ENCODE measurements at places on chromosomes 7 and 10.
A peak's percentile ranks its signal among the peaks of the same experiment; 100 is the strongest.

DNA sequence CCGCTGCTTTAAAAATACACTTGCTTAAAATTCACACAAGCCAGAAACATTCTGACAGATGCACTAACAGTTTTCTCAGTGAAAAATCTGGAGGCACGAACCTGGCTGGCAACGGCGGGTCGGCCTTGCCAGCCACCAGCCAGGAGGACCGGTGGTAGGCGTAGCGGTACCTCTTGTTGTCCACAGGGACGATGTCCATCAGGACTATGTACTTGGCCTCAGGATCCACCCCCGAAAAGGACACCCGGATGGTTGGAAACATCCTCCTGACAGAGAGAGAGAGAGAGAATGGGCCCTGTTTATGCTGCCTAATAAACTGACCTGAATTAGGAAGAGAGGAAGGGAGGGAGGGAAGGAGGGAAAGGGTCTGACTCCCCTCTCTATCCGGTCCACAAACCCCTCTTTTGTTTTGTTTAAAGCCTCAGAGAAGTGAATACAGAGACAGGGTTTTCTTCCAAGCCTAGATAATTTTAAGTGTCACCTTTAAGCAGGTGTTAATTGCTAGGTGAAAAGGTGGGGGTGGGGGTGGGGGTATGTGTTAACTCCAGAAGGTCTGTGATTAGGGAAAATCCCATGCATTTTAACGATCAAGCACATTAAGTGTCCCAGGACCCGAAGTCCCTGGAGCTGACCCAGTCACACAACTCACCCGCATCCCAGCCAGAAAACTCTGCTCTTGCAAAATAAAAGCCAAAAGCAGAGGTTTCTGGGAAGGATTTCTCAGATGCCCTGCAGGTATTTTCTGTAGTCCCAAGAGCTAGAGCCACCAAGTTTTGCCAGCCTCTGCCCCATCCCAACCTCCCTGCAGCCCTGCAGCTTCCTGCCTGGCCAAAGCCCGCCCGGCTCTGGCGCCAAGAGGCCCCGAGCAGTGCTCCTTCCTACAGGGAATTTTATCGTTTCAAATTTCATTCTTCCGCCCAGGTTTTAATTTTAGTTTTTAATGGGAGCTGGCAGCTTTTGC, 5.0 kb downstream of the TBX20 start:
- DNase-seq: no peak

DNA sequence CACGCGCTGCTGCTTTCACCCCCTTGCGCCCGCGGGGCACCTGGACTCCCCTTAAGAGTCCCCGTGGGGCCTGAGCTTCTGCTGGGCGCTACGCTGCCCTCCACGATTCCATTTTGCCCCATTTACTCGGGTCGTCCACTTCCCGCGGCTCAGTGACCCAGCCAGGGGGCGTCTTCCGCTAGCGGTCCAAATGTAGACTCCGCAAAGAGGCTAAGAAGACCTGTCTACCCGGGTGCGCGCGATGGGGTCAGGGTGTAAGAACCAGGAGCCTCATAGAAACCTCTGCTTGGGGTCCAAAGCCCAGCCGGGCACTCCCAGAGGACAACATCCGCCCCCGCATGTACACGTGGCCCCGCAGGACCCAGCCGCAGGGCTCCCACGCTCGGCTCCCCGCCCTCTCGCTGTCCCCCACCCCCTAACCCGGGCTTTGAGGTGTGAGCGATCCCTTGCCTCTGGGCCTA, 5.2 kb upstream of the HMX2 start:
- no peak for DNase-seq

DNA sequence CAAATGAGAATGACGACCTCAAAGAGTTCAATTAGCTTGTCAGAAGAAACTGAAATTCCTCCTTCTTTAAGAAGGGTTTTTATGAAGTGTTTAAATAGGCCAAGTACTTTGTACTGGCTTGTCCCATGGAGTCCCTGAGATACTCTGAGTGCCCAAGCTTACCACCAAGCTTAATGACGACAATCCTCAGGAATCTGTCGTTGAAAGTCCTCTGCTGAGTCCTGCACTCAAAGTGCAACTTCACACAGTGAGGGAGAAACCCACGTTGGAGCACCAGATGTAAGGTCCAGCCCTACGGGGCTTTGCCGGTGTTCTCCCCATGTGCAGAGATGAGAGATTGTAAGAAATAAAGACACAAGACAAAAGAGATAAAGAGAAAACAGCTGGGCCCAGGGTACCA, 42.8 kb upstream of the AKR1C2 start:
- DNase-seq: no peak

DNA sequence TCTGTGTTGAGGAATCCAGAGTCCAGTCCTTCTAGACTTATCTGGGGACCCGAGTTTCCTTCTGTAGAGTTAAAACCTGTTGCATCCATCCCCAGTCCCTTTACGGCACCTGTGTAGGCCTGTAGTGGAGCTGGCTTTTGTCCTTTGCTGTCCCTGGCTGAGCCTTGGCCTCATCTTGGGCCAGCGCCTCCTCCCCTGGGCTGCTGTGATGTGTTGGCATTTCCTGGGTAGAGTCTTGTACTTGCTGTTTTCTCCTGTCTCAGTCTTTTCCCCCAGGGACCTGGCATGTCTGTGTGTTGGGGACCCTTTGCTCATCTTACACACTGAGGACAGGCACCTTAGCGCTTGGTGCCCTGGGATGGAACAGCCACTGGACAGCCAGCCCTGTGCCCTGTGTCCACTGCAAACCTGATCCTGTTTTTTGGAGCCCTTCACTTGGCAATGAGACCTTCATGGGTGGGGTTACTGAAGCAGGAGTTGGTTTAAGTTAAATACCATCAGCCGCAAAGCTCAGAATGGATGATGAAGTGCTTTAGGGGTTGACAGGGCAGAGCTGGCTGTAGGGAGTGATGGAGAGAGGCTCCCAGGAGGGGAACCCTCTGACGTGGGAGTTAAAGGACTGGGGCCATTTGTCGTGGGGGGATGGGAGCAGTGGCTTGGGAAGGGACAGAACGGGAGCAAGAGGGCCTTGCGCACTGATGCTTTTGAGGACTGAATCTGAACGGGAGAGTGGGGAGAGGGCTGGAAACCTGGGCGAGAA, 50.9 kb downstream of the CUX1 start:
- DNase-seq: no peak

GRCh38 chr10:128158021-128158795, 32.0 kb upstream of the MKI67 start:
- DNase-seq: no peak

DNA sequence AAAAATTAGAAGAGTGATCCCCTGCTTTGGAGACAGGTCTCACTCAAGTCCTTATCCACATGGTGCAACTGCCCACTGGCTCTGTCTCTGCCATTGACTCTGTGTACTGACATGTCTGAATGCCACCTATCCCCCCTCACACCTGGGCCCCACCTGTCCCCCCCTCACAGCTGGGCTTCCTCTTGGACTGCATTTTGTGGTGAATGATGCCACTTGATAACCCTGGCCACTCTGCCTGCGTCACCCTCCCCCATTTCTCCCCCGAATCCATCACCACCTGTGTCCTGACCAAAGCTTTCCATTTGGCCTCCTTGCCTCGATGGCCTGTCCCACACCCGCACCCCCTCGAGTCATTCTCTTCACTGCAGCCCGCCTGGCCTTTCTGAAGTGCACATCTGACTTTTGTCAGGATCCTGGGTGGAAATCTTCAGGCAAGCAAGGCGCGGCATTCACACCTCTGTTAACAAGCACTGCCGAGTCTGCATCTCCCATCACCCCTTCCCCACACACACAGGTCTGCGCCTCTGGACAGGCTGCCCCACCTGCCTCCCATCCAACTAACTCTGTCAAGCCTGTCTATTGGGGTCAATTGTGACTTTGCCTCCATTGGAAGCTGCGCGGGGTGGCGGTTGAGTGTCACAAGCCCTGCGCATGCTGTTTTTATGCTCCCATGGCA, 175.3 kb upstream of the KLF14 start:
- no peak for DNase-seq

GRCh38 chr10:29452546-29452945, 163.7 kb downstream of the LYZL1 start:
- no peak for DNase-seq

DNA sequence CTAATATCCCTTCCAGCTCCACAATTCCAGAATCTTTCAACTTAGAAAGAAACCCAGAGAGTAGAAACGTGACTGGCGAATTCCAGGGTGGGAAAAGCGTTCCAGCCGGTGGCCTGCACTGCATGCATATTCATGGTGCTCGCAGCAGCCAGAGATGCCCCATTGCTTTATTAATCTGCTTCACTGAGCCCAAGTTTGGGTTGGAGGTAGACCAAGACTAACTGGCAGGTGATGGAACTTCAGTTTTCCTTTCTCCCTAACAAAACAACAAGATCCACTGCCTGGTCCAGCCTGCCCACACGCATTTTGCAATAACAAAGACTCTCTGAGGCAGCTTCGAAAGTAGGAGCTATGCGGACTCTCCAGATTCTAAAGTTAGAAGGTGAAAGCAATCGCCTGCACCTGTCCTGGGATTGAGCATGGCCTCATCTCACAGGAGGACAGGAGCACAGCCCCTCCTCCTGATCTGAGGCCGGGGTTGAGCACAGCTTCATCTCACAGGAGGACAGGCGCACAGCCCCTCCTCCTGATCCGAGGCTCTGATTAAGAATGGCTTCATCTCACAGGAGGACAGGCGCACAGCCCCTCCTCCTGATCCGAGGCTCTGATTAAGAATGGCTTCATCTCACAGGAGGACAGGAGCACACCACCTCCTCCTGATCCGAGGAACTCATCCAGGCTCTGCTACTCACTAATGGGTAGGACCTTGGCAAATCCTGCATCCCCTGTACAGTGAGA, 127.8 kb upstream of the LANCL2 start:
- DNase-seq: no peak

DNA sequence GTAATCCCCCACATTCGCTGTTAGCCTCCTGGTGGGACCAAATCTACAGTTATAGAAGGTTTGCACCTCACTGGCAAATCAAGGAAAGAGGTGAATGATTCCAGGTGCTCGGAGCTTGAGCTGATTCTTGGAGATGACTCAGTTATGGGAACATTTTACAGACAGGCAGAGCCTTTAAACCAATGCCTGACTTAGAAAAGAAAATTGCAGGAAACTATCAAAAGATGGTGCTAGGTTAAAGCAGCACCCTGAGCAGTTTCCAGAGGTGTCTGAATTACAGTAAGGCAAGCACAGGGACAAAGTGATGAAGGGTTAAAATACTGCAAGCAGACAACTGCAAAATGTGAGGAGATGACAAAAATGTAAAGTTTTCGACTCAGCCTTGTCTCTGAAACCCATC, 2.9 kb downstream of the LRRTM3 start:
- no peak for DNase-seq

- DNase-seq: no peak
These were observed 362.0 kb downstream of the GPR37 start for GRCh38 chr7:124403587-124403986.

DNA sequence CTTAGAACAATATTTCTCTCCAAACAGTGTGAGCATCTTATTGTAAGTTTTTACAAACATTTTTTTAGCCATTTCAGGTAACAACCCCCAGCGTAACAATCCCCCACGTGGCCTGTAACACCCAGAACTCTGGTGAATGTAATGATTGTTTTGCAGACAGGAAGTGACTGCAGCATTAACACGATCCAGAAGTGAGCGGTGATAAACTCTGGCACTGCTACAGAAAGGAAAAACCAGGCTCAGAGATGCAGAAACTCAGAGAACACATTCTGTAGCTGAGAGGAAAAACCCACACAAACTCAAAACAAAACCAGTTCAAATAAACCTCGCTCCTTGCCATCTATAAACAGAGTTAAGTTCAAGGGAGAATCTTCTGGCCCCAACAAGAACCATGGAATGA, 285.7 kb downstream of the FGFR2 start:
- DNase-seq: no peak

DNA sequence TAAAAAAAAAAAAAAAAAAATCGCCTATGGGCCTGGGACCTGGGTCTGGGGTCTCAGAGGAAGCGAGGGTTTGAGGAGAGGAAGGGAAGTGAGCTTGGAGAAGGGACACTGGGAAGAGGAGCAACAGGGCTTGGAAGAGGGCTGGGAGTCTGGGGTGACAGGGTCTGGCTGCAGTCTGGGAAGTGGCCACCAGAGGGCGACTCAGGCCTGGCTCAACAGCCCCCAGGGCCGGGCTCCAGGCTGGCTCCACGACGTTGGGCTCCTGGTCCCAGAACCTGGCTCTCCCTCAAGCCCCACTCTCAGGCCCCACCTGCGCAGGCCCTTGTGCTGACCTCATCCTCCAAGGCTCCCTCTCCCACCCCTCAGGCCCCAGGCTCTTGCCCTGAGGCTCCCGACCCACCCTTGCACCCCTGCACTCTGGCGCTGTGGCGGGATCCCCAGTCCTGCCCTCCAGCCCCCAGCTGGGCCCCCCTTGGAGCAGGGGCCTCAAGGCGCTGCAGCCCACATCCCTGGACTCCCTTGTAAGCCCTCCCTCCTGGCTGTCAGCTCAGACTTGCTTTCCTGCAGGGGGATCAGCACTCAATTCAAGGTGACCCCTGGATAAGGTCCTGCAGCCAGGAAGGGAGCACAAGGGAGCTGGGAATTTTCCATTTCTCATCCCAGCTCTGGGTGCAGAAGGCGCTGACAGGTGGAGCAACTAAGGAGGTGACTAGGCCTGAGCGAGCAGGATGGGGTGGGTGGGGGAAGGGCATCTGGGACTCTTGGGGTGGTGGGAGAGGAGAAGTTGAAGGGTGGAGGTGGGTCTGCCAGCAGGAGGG, 5.4 kb upstream of the SPACDR start:
- DNase-seq: peak; percentile 46

DNA sequence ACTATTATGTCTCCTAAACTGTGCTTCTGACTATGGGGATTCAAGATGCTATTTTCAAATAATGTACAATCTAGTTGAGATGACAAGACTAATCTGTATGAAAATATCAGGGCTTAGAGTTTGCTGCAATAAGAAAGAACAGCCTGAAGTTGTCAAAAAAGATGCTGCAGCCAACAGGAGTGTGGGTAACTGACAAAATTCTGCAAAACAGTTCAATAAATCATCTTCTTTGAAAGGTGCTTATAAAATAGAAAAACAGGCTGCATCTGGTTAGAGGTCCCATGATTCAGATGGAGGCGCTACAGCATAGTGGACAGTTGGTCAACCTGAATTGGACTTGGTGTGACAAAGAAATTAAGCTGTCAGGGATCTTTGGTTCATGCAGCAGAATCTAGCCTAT, 511.0 kb downstream of the XPNPEP1 start:
- DNase-seq: no peak

DNA sequence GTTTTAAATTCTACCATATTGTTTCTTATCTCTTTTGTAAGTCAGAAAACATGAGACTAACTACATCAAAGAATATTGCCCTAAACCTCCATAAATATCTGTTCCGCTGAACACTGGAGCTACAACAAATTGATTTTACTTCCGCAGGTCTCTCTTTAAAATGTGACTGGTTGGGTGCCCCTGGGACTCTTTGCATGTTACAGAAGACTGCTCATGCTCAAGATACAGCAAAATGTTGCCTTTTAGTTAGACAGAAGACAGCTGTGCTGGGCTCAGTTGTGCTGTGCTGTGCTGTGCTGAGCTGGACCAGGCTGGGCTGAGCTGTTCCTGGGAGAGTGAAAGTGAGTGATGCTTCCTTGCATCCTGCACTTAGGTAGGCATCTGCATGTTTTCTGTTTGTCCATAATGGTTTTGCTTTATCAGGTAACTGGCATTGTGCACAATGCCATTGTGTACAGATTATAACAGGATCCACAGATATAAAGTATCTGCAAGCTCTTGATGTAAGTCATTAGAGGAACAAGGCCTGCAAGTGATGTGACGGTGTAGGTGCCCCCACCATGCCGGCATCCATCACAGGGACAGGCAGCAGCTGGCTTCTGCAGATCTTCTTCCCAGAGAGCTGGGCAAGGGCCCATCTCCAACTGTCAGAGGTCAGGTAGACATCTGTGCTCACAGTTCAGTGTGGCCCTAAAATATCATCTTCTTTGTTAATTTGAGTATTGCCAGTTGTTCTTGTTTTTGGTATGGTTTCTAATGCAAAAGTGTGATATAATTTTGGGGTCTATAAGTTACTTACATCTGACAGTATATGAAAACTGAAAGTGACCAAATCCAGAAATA, 972.5 kb upstream of the CELF2 start:
- no peak for DNase-seq

Data from AML-193 (cell line).